Activated CD8-positive, alpha-beta memory T cell treated with anti-CD3 and anti-CD28 coated beads for 1 hour (primary cell): ENCODE measurements at places on chromosomes 13 and 19.
A peak's percentile ranks its signal among the peaks of the same experiment; 100 is the strongest.

- DNase-seq = no peak
These were observed 77.3 kb downstream of the DNAJC15 start for GRCh38 chr13:43100667-43101066.

- DNase-seq = no peak
These were observed 383.4 kb downstream of the LMO7 start for GRCh38 chr13:76019421-76020044.

GRCh38 chr19:35054626-35055025 is 13.1 kb downstream of the HPN start:
- no peak for DNase-seq

DNA sequence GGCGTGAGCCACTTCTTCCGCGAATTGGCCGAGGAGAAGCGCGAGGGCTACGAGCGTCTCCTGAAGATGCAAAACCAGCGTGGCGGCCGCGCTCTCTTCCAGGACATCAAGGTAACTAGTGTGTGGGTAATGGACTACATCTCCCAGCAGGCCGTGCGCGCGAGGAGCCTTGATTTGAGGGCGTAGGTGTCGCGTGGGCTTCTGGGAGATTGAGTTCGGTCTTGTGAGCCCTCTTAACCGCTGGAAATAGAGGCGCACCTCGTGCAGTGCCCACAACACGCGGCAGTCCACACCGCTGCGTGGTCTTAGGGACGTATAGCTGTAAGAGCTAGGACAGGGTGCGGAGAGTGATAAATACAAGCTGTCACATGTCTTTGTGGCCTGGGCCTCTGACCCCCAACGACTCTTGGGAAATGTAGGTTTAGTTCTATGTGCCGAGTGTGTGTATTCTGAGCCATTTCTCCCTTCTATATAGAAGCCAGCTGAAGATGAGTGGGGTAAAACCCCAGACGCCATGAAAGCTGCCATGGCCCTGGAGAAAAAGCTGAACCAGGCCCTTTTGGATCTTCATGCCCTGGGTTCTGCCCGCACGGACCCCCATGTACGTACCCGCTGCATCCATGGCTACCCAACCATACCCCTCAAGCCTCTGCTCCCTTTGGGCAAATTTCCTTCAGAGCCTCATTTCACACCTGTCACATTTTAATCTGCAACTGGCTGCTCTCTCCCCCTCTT is 864 bp downstream of the FTL start:
- DNase-seq = peak; percentile 70

- no peak for DNase-seq
These were observed 47.4 kb upstream of the PCDH9 start for GRCh38 chr13:67277581-67277980.

DNA sequence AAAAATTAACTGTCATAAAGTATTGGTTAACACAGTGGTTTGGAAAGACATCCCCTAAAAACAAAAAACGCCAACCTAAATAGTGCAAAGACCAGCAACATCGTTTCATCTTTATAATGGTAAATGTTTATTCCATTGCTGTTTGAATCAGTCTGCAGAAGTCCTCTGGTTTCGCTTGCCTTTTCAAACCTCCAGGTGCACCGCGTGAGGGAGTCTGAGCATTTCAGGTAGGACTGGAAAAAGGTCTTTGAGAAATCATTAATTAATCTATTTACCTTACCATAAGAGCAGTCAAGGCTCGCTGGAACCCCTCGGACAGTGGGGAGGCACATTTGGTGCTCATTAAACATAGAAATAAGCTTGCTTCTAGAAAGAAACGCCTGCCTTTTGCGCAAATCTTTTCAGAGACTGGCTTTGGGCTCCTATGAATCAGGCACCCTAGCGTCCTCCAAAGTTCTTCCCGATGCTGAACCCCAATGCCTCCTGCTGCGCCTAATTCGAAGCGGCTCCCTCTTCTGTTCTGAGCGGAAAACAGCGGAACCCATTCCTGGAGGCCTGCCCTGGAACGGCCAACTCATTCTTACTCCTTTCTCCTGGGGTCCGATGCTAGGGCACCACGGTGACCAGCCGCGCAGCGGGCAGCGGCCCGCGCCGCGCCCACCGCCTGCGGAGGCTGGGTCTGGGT is 951 bp upstream of the MTUS2 start:
- no peak for DNase-seq

GRCh38 chr13:98228661-98229341 is 51.7 kb upstream of the RNF113B start:
- DNase-seq = no peak

GRCh38 chr13:99442273-99442895 is 58.9 kb upstream of the TM9SF2 start:
- DNase-seq = no peak

DNA sequence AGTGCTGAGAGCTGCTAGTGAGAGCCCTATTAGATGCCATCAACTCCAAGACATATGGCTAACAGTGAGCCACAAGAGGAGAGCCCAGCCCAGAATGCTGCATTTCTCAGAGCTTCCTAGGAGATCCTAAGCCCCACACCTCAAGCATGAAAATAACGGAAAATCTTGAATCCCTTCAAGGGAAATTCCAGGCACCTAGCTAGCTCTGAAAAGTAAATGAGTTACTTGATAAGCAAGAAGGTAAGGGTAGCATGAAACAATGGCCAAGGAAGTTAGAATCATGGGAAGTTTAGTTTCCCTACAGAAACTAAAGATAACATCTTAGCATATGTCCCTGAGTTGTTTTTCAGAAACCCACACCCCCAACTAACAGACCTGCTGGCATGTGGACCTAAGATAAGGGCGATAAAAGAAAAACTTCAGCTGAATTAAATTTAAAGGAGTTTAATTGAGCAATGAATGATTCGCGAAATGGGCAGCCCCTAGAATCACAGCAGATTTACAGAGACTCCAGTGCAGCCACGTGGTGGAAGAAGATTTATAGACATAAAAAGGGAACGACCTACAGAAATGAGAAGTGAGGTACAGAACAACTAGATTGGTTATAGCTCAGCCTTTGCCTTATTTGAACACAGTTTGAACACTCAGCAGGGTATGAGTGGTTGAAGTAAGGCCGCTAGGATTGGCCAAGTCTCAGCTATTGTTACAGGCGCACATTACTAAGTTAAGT is 301.3 kb upstream of the DACH1 start:
- DNase-seq = no peak

DNA sequence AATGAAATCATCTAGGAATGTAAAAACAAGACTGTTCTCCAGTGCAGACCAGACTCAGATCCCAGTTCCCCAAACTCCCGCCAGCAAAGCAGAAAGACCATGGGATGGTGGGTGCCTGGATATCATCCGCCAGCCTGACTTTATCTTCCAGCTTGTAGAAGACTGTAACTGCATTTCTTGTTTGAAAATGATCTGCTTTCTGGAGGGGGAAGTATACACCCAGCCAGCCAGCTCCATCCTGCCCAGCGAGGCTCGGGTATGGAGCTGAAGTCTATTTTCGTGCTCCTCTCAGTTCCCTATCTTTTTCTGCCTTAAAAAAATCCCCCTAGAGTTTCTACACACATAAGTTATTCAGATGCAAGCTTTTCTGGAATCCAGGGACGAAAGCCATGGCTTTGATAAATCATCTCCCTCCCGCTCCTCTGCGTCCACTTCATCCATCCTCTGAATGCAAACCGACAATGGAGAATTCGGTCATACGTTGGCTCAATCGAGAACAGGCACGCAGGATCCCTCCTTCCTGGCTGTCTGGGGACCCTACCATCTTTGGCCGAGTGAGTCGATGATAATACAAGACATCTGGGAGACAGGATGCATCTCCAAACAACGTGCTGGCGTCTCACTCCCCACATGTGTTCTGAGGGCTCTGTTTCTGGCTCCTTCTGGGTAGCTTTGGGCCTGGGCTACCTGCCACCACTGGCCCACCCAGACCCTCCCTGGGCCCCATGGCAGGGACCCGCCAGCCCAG is 31.2 kb downstream of the CEBPG start:
- no peak for DNase-seq

DNA sequence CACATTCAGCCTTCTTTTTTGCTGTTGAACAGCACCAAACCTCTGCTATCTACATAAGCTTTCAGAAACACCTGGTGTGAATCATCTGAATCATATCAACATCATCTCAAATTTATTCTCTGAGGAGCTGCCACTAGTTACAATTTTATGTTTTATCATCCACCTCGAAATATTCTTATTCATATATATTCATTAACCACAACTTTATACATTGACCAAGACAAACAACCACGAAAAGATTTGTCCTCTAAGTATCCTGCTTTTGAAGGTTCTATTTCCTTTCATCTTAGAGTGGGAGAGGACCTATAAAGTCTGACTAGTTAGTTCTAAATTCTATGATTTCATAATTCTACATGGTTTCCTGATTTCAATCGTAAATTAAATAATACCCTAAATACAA is 18.9 kb downstream of the ESD start:
- no peak for DNase-seq

DNA sequence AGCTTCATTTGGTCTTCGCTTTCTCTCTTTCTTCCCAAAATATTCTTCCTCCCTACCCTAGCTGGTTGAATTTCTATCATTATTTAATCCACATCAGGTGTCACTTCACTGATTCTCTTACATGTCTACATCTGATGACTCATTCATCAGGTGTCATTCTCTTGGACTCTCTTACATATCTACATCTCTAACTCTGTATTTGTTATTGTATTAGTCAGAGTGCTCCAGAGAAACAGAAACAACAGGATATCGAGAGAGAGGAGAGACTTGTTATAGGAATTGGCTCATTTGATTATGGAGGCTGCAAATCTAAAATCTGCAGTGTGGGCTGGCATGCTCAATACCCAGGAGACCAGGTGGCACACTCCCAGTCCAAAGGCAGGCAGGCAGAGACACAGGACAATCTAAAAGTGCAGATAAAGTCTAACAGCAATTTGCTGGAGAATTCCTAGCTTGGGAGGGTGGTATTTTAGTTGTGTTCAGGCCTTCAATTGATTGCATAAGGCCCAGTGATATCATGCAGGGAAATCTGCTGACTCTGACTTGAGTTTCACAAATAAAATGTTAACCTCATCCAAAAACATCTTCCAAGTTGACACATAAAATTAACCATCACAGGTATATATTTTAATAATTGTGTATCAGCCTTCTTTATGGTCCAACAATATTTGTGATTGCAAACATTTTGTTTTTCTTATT is 541.4 kb upstream of the SLITRK5 start:
- DNase-seq = no peak

- DNase-seq = no peak
These were observed 490 bp upstream of the SIGLEC9 start for GRCh38 chr19:51124216-51124615.

DNA sequence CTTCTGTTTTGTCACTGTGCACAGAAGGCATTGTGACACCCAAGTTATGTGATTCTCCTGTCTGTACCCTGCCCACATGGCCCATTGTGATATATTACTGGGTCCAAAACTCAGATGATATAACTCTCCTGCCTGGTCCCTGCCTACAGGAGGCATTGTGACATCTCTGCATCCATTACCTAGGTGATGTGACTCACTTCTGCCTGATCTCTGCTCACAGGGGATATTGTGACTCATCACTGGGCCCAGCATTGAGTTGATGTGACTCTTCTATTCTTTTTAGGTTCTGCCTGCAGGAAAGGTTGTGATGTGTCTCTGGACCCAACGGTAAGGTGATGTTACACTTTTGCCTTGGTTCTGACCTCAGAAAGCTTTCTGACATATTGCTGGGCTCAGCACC is 67.9 kb upstream of the ZNF724 start:
- DNase-seq = no peak

DNA sequence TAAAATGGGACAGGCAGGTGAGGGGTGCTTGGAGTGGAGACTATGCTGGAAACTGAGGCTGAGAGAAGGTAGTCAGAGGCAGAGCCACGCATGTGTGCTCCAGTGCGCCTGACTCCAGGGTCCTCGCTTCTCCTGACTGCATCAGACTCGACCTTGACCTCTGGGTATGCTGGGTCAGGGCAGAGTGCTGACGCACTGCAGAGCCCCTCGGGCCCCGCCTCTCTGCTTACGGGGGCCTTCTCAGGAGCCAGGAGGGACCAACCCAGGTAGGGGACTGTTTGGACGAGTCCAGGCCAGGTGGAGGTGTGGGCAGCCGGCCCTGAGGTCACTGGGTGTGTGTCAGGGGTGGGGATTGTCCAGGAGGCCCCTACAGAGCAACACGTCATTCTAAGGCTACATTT is 22.9 kb upstream of the SLC7A10 start:
- DNase-seq = no peak

GRCh38 chr19:33306191-33306590 is 3.9 kb upstream of the CEBPA start:
- no peak for DNase-seq

GRCh38 chr13:102847272-102848234 is 1.7 kb downstream of the ERCC5 start:
- DNase-seq = no peak
